Transverse colon (tissue), 4 donors: ENCODE measurements at places on chromosomes 3 and 15. TPM values are rescaled to one million over a fixed set of nuclear protein-coding genes. Genes with fewer than 3 reads are reported as not detected.

DNA sequence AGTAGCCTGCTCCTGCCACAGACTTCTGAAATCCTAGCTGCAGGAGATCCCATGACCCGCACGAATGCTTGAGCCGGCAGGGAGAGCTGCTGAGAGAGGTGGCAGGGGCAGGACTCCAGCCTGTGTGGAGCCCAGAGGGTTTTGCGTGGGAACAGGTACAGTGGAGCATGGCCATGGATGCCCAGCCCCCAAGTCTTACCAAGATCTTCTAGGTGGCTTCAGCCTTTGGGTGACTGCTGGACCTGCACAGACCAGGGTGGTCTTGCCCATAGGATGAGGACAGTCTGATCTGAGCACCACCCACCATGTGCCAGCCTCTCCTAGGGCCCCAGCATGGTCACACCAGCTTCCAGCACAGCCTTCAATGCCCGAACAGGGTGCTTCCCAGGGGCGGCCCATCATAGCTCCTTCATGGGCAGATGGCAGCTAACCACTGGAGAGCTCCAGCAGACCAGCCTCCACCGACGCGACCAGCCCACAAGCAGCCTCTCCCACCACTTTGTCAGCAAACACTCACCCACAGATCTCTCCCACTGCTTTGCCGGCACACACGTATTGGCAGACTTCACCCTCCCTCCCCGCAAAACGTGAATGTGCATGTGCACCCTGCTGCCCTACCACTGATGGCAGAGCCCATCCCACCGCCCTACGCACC lies 56.0 kb downstream of the ADAMTS17 start:
- no peak for DNase-seq

DNA sequence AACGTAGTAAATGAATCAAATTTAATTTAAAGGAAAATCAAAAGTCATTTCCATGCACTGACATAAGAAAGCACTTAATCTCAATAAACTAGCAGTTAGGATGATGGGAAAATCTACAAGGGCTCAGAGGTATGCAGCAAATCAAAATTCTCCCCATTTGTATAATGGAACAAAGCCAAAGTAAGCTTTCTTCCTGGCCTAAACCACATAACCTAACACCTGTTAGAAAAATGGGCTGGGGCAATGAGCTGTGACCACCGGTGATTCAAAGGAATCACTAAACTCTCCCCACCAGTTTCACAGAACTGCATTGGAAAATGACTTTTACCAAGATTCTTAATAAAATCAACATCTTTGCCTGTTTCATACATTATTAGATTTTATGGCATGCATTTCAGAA lies 1024.3 kb downstream of the FHIT start:
- DNase-seq: no peak

GRCh38 chr15:88447741-88448140 lies 19.4 kb downstream of the MRPL46 start:
- DNase-seq: no peak

- DNase-seq: no peak
Measured at GRCh38 chr3:40997711-40998519, 201.4 kb upstream of the CTNNB1 start.

GRCh38 chr3:136819731-136820679 lies 1.1 kb downstream of the SLC35G2 start:
- DNase-seq: peak; percentile 29

The GOLGA6L7 gene
- not detected for total RNA-seq

- no peak for DNase-seq
Measured at GRCh38 chr3:192675958-192676649, 51.2 kb downstream of the FGF12 start.

GRCh38 chr3:39147711-39148434 lies 5.5 kb downstream of the CSRNP1 start:
- peak; percentile 65 for DNase-seq

- no peak for DNase-seq
Measured at GRCh38 chr15:98681061-98681460, 32.7 kb downstream of the IGF1R start.
